ENCODE measurements at places on chromosomes 2 and 18.

- no peak for DNase-seq
These were observed 224.8 kb downstream of the NEDD4L start for GRCh38 chr18:58268849-58269248.

DNA sequence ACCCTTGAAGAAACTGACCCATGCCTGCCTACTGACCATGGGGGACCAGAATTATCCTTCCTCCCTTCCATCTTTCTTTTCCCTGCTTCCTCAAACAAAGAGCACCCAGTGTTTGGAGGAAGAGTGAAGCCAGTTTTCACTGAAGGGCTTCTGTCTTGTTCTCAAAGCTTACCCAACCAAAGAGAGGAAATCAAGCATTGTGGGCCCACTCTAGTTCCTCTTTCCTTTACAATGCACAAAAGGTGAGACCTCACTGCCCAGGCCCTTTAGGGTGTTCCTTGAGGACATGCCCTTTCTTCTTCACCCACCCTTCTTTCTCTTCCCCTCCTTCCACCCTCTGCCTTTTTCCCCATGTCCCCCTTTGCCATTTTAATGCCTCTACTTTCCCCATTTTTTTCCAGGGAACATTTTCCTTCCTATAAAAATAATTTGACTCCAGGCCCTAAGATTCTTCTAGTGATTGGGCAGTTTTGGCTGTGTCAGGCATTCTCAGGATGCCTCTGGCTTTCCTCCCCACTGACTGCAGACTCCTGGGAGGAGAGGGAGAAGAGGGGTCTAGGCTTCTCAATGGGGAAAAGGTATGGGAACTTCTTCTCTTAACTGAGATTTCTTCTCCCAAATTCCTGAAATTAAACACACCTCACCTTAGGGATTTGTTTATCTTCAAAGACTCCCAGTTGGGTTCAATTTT is 126.6 kb upstream of the RMDN2 start:
- DNase-seq, result no peak

DNA sequence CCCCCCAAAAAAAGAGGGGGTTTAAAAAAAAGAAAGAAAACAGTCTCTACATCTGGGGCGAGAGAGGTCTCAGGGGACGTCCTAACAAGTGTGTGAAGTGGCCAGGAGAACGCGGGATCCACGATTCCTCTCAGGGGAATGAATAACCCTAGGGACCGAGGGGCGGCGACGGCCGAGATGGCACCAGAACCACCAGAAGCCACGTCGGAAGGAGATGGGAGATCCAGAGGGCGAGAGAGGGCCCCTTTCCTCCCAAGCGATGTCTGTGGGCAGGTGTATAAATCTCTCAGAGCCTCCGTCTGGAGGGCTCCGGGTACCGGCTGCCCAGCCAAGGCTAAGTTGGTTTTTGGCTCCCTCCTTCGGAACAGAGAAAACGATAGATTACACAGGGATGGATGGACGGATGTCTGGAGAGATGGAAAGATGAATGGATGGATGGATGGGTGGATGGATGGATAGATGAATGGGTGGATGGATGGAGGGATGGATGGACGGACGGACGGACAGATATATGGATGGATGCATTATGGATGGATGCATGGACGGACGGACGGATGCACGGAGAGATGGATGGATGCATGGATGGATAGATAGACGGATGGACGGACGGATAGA is 1.7 kb downstream of the EPHA4 start:
- DNase-seq, result peak; percentile 34

DNA sequence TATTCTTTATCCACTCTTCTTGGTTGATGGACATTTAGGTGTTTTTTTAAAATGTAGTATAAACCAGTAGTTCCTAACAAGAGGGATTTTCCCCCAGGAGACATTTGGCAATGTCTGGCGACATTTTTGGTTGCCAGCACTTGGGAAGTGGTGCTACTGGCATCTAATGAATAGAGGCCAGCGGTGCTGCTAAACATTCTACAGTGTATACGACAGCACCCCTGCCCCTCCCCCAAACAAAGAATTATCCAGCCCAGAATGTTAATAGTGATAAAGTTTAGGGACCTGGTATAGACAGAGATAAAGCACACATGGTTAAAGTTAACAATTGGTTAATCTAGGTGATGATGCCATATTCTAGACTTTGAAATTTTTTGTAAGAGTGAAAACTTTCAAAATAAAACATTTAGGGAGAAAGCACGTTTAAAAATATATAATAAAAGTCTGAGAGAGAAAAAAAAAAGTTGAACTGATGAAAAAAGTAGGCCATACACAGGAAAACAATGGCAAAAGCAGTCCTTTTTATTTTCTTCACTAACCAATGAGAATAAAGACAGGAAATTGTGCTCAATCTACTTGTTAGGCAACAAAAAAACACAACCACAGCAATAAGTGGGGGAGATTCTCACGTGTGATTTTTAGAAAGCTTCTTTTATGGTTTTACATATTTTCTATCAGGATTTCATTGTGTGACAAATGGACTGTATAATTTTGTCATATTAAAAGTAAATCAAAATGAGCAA is 14.8 kb downstream of the FBXO48 start:
- no peak for DNase-seq

- DNase-seq, result no peak
These were observed 81.4 kb upstream of the LPIN2 start for GRCh38 chr18:3094338-3094684.

DNA sequence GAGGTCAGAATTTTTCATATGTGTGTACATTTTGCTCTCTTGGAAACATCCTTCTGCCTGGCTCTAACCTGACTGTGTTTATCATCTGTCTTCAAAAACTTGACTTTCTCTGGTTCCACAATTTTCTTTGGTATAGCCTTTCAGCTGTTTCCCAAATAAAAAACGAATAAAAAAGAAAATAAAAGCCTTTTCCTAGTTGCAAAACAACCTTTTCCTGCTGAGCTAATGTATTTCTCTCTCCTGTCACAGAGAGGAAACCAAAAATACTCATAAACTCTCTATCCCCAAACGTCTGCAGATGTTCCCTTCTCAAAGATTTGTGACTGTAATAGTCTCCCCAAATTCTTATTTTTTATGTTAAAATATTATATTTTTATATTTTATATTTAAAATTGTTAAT is 505.3 kb upstream of the SLC39A10 start:
- no peak for DNase-seq

- DNase-seq, result no peak
These were observed 1521.3 kb upstream of the ACVR2A start for GRCh38 chr2:146323564-146323963.

DNA sequence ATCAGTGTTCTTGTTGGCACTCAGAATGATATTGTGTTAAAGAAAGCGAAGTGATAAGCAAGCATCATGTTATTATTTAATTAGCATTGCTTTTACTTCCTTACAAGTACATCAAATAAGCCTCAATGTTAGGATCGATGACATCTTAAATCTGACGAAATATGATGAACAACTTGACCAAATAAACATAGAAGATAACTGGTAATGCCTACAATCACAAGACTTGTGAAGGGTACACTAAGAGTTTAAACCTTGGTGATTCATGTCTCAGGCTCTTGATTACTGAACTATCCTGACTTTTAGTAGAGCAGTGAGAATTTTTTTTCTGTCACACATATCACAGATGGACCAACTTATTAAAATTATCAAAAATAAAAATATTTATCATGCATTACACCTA is 500.8 kb upstream of the ZEB2 start:
- no peak for DNase-seq

GRCh38 chr2:33528441-33528950 is 52.0 kb downstream of the RASGRP3 start:
- no peak for DNase-seq

DNA sequence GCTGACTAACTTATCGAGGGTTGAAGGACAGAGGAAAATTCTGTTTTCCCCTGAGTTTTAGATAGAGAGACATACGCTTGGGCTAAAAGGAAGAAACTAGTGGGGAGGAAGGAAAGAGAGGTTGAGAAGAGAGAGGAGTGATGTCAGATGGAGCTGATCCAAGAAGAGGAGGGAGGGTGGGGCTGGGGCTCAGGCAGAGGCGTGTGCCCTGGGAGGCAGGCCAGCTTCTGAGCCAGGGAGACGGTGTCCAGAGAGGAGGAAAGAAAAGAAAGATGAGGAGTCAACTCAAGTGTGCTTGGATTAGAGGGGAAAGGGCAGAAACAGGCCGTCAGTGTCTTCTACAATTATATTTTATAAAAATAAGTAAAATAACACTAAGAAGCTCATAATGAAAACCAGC is 56.2 kb downstream of the EMILIN2 start:
- no peak for DNase-seq

DNA sequence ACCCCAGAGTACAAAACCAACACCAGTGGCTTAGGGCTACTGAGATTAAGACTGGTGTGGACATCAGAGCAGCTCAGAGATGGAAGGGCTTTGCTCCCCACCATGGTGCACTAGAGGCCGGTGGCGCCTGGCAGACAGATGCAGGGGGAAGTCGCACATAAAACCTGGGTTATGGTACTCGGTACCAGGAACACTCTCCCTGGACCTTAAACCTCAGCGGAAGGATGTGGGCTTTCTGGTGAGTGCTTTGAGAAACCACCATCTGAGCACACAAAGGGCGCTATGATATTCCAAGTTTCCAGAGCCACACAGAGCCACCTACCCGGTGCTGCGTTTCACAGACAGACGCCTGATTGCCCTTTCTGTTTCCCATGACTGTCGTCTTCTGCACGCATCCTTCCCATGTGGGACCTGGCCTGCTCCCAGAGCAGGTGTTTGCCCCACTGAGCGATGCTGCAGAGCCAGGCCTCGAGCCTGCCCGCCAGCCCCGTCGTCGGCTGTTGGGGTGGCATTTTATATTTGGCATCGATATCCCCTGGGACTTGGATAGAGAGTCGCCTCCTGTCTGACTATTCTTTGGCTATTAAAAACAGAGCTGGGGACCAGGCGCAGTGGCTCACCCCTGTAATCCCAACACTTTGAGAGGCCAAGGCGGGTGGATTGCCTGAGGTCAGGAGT is 89.5 kb upstream of the ODC1 start:
- DNase-seq, result no peak

GRCh38 chr2:120675460-120676130 is 60.1 kb upstream of the GLI2 start:
- DNase-seq, result peak; percentile 65
